ENCODE measurements at places on chromosomes 11 and 22.
A peak's percentile ranks its signal among the peaks of the same experiment; 100 is the strongest.

- no peak for DNase-seq
These were observed 40.1 kb downstream of the CERK start for GRCh38 chr22:46697811-46698515.

DNA sequence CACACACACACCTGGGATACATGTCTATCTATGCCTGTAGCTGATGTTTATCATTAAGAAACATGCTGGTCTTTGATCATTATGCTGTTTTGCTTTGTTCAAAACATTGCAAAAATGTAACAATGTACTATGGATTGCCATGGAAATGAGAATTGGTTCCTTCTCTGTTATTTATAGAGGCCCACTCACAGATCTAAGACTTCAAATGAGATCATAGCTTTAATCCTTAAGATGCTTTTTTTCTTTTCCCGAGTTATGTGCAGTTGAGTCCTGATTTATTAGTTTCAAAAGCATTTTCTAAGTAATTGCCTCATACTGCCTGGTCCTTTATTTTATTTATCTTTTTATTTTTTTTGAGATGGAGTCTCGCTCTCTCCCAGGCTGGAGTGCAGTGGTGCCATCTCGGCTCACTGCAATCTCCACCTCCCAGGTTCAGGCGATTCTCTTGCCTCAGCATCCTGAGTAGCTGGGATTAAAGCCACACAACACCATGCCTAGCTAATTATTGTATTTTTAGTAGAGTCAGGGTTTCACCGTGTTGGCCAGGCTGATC is 131.4 kb downstream of the LUZP2 start:
- no peak for DNase-seq

DNA sequence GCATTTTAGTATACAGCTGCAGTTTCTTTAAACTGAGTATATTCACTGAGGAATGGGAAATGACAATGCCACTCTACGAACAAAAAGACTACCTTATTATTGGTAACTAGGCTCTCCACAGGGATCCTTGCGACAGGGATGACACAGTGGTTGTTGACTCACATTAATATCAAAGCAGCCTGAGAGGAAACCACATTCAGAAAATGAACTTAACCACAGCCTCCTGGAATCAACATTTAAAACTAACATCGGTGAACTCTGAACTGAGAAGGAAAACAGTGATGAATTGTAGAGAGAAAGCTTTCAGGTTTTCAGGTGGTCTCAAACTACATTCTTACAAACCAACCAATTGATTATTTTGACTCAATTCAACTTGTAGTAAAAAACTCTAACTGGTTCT is 90.3 kb upstream of the MTMR2 start:
- DNase-seq, result peak; percentile 50

- no peak for DNase-seq
These were observed 9.5 kb downstream of the GGA1 start for GRCh38 chr22:37618072-37618656.

DNA sequence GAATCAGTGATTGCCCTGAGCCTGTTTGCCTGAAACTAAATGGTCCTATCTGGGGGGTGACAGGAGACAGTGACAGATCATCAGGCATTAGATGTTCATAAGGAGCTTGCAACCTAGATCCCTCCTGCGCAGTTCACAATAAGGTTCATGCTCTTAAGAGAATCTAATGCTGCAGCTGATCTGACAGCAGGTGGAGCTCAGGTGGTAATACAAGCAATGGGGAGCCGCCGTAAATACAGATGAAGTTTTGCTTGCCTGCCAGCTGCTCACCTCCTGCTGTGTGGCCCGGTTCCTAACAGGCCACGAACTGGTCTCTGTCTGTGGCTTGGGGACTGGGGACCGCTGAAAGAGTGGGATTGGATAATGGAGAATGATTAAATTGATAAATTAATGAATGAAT is 14.0 kb downstream of the NOX4 start:
- DNase-seq, result no peak

DNA sequence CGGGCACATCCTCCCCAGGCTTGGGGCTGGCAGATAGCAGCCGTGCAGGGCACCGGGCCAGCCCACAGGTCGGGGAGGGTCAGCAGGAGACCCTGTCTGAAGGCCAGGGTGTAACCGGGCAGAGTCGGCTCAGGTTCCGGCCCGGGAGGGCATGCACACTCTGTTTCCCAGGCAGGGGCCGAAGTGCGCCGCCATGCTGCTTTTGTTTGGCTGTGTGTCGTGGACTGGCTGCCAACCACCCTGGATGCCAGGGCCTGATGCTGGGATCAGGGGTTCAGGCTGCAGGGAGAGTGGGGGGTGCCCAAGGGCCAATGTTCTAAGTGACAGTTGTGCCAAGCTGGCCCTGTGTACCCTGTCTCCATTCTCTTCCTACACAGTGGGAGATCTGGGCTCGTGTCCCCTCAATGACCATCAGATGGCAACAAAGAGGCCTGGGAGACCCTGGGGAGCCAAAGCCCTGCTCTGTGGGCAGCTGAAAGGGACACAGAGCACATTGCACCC is 120.9 kb upstream of the B3GAT1 start:
- DNase-seq, result no peak

GRCh38 chr11:111351374-111352055 is 27.6 kb downstream of the POU2AF1 start:
- DNase-seq, result no peak

- peak; percentile 6 for DNase-seq
These were observed 40.7 kb downstream of the DCUN1D5 start for GRCh38 chr11:103051151-103051801.

GRCh38 chr22:29305836-29306174 is 645 bp upstream of the GAS2L1 start:
- DNase-seq, result no peak

DNA sequence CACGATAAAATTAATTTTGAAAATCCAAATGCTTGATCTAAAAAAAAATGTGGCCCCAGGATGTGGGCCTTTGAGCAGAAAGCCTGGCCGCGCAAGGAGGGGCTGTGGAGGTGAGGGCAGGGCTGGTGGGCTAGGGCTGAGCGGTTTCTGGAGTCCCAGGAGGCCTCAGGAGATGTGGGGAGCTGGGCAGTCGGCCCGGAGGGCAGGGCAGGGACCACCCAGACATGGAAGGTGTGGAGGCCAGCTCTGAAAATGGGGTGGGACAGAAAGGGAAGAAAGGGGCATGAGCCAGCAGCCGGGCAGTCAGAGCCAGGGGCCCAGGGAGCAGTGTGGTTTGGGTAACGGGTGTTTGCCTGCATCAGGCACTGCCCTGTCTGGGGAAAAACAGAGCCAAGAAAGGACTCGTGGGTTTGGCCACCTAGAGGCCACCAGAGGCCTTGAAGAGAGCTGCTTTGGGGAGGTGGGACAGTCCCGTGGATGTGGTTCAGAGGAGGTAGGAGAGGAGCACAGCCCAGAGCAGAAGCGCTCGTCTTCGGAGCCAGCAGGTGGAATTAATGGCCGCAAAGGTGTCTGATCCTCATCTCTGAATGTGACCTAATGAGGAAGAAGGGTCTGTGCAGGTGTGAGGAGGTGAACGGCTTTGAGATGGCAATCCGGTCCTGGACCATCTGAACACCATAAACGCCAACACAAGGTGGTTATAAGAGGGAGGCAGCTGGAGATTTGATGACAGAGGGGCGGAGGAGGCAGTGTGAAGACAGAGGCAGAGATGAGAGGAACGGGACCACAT is 50.2 kb downstream of the IGF2 start:
- no peak for DNase-seq

GRCh38 chr11:70281156-70281609 is 10.7 kb downstream of the PPFIA1 start:
- DNase-seq, result peak; percentile 65

- no peak for DNase-seq
These were observed 220.8 kb downstream of the DBX1 start for GRCh38 chr11:19939415-19939929.

DNA sequence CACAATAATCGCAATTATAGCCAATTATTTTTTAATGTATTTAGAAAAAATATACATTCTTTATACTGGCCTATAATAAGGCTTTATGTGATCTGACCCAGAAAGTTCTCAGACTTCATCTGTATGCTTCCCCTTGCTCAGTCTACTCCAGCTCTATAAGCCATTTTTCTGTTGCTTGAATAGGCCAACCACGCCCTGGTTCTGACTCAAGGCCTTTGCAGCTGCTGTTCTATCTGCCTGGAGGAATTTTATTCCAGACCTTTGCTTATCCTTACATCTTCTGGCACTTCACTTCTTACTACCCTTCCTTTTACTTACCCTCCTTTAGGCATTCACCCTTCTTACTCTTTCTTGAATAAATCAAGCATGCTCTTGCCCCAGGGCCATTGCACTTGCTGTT is 54.9 kb upstream of the PDE3B start:
- DNase-seq, result no peak

GRCh38 chr11:33579101-33579500 is 121.5 kb downstream of the C11orf91 start:
- DNase-seq, result no peak

Data from EL (cell line).